ENCODE measurements at places on chromosomes 6 and 20.

DNA sequence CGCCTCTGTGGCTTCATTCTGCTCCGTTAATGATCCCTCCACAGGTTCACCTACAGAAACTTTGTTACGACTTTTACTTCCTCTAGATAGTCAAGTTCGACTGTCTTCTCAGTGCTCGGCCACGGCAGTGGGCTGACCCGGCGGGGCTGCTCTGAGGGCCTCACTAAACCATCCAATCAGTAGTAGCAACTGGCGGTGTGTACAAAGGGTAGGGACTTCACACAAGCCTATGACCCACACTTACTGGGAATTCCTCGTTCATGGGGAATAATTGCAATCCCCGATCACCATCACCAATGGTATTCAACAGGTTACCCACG, 1959.2 kb upstream of the DEFB115 start:
- DNase-seq = no peak

DNA sequence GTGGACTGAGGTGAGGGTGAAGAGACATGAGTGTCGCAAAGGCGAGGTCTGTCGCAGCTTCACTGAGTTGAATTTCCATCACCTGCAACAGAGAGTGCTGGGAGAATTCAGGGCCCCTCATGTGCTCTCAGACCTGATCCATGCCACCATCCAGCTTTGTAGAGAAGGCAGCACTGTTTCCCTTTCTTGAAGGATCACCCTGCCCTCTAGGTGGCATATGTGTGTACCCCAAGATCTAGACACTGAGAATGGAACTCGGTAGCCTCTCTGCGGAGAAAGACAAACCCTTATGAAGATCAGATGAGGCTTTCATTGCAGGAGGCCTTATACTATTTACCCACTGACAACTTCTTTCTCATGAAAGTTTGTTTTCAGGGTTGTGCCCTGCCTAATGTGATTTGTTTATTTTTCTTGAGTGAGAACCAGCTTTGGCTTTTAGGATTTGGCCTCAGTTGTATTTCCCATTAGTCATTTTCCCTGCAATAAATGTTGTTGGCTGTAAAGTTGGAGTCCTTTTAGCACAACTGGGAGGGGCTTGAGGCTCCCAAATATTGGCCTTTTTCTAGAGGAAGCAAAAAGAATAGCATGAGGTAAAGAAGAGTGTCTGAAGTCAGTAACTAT, 811.3 kb downstream of the DHX35 start:
- DNase-seq = no peak

DNA sequence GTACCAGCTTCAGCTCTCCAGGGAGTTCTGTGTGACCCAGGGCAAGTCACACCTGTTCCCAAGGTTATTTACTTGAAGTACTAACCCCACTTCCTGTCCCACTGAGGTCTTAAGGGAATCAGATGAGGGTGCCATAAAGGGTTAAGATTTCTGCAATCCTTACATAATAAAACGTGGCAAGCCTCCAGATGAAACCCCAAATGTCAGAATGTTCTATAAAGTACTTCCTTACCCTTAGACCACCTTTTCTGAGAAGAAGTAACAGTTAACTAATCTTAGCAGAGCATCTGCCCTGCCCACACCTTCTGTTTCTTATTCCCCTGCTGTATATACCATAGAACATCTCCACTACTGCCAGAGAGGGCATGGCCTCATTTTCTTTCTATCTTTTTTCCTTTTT, 6.0 kb upstream of the AVP start:
- DNase-seq = no peak

DNA sequence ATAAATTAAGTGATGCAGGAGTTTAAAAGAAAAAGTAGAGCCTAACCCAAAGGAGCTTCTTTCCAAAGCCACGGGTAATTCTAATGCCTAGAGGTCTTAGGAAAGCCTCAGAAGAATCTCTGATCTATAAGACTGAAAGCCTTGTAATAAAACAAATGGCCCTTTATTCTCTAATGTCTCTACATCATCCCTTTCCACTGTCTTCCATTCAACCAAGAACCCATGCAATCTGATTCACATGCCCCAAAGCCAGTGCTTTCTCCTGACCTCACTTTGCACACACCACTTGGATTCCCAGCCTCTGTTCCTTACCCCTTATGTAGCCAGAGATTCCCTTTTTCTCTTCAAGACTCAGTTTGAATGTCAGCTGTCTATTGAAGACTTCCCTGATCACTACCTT, 252.9 kb upstream of the NRSN1 start:
- no peak for DNase-seq

DNA sequence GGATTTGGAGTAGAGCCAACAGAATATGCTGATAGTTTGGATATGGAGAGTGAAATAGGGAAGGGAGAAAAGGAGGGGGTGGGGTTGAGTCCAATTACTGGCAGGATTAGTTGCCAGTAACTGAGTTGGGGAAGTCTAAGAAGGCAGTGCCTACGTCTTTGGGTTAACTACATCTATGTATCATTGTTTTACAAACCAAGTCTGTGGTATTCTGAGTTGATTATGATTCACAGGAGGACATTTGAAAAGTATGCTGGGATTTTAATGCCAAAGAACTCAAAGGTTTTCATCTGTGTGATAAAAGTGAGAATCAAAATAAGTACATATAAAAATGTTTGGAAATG, 14.7 kb downstream of the DSE start:
- DNase-seq = no peak

- no peak for DNase-seq
These were observed 35.4 kb upstream of the SYNCRIP start for GRCh38 chr6:85678026-85678601.

- no peak for DNase-seq
These were observed 43.9 kb upstream of the CLIC5 start for GRCh38 chr6:46059608-46060007.

DNA sequence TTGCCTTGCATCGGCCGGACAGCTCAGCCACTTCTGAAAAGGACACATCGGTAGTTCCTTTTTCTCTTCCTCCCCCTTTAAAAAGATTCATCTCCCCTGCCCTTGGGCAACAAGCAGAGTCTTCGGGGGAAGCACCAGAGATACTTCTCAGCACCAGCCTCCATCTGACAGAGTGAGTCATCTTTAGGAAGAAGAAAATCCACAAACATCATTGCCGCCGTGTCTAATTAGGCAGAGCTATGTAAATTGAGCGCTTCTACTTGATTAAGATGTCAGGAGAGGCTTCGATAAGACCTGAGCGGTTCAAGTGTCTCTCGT, 186.4 kb downstream of the TAF4 start:
- no peak for DNase-seq

DNA sequence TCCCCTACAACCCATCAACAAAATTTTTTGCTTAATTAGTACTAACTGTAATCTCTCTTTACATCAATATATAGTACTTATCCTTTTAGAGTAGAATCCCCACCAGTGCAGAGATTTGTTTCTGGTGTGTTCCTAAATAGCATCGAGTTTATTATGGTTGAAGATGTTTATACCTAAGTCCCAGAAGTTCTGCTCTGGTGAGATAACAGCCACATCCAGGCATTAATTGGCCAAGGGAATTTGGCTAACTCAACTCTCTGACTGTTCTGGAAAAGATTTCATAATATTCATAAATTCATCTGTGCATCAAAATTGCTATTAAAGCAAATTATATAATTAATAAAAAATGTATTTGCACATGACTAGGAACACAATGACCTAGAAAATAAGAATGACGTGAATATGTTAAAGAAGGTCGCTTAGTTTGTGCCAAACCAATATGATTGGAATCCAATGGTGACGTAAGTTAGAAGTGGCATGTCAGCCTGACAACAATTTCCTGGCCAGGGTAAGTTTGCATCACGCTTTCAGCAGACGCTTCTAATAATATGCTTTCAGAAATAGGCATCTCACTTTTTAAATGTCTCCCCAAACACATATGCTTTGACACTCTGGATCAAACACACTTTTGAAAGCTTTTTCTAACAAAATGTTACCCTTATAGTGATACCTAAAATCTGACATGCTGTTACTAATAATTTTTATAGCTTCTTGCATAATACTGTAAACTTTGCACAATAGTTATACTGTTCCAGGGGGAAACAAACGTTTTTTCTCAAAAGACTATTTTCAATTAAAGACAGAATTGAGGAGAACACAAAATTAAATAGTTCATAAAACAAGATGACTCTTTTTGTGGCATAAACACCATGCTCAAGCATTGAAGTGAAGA, 236.7 kb downstream of the TENT5A start:
- DNase-seq = no peak

- no peak for DNase-seq
These were observed 35.8 kb downstream of the AGPAT4 start for GRCh38 chr6:161238081-161238480.

- no peak for DNase-seq
These were observed 97.7 kb downstream of the GRM4 start for GRCh38 chr6:34047913-34048867.
